ENCODE measurements at places on chromosomes 2 and 18. TPM values are rescaled to one million over a fixed set of nuclear protein-coding genes. Genes with fewer than 3 reads are reported as not detected.

Gene KCTD18
- total RNA-seq = 31.5 TPM

DNA sequence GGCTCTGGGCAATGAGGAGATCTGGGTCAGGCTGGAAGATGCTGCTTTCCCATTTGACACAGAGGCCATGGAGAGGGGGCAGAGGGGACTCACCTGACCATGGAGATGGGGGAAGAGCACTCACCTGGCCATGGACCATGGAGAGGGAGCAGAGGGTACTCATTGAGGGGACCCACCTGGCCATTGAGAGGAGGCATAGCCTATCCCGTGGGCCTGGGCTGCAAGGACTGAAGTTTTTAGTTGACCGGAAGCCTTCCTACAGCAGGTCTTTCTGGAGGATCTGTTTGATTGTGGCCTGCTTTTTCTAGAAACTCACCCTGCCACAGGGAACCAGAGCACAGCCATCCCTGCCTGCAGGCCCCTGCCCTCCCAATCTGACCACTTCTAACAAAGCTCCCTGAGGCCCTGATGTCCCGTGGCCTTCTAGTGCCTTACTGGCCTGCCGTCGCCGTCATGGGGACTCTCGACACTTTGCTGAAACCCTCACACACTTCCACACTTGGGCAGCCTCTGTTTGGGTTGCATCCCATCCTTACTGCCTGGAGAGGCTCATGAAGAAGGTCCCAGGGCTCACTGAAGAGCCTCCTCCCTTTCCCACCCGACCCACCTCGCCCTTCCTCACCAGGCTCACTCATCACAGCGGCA is 5.1 kb upstream of the PROM2 start:
- DNase-seq = no peak

DNA sequence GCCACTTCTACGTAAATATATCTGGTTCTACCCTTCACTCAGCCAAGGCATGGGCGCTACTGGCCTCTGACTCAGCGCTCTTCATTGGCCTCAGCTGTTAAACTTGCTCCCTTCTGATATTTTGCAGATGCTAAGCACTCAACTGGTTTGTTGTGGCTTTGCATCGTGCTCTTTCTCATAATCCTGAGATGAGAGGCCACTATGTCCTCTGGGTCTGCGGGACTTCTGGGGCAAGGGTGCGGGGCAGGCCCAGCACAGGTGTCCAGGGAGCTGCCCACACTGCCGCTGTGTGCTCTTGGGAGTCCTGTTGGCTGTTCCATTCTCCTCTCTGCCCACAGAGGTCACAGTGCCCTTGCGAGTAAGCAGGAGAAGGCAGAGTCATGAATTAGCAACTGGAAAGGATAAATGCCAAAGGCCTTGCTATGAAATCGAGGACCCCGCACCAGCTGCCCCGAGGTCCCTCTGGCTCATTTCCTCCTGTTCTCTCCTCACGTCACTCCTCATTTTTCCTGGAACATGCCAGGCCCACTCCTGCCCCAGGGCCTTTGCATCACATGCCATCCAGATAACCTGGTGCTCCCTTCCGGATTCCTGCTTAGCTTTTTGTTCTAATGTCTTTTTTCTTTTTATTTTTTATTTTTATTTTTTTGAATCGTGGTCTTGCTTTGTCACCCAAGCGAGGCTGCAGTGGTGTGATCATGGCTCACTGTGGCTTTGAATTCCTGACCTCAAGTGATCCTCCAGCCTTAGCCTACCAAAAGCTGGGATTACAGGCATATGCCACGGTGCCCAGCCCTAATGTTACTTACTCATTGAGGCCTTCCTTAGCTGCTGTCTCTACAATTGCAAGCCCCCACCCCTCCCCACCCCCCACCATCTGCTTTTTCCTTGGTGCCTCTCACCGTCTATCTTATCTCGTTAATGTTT is 34.9 kb upstream of the MAT2A start:
- DNase-seq = no peak

- no peak for DNase-seq
Observed at GRCh38 chr2:71353248-71353647, 21.7 kb downstream of the ZNF638 start.

Gene TRIM54
- total RNA-seq = 5.1 TPM

DNA sequence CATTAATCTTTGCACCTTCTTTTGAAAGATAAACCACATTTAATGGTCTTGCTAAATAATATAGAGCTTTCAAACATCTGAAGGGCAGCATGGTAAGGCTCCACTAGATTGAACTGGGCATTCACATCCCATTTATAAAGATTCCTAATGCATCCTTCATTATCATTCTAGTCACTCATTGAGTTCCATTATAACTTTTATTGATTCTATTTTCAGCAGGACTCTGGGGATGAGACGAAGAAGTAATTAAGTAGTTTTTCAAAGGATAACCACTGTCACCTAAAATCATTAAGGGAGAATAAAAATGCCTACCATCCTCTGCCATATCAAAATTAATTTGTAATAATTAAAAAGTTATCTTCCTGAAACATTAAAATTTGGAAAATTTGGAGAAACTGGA is 60.2 kb upstream of the CTNNA2 start:
- no peak for DNase-seq

DNA sequence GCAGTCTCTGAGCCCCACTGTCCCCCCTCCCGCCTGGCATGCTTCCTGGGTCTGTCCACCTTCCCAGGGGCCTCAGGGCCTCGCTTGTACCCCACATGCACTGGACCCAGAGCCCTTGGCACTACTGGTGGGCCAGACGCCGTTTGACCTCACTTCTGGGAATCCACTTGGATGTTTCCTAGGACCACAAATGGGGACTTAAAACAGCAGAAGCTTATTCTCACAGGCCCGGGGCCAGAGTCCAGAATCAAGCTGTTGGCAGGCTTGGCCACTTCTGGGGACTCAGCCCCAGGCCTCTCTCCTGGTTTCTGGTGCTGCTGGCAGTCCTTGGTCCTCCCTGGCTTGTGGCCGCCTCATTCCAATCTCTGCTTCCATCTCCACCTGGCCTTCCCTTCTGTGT is 19.6 kb downstream of the ANO7 start:
- no peak for DNase-seq

GRCh38 chr2:23685181-23685580 is 241.7 kb downstream of the ATAD2B start:
- DNase-seq = peak; percentile 12

DNA sequence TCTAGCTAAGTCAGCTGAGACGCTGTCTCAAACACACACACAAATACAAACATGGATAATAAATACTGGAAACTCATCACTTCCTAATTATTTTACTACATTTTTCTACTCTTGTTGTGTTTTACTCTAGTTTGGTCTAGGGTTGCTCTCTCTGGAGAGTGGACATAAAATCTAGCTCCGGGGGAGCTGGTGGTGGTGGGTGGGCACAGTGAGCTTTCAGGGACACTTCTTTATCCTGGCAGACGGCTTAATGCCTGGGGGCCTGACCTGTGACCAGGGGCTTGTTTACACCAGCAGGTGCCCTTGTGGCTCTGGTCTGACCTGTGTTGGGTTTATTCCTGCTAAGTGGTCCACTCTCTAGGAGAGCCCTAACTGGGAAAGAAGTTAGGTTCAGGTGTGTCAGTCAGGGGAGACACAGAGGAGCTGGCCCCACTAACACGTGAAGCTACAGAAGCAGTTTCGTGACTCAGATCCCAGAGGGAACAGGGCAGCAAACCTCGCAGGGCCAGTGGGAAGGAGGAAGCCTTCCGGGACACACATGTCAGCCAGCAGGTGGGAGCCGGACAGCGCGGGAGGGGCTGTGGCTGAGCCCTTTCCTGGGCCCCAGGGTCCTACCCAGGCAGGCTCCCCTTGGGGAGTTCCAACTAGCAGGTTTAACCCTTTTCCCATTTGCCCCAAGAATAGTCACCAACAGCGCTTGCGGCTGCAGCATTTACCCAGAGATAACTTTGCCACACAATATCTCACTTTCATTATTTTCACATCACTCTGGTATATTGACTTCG is 22.5 kb upstream of the BOK start:
- DNase-seq = no peak

- no peak for DNase-seq
Observed at GRCh38 chr18:32470460-32470713, 295 bp downstream of the GAREM1 start.

- peak; percentile 70 for DNase-seq
Observed at GRCh38 chr2:97806738-97807618, 93.6 kb downstream of the ZAP70 start.

Gene INO80B
- 21.7 TPM for total RNA-seq

GRCh38 chr18:22417496-22418188 is at the start of gene CTAGE1:
Gene CTAGE1, minus strand, starts transcription at chr18:22417915. Its CDS starts 104 bp downstream, at chr18:22417811.
- no peak for DNase-seq

- no peak for DNase-seq
Observed at GRCh38 chr2:234033174-234033573, 17.3 kb upstream of the SPP2 start.

DNA sequence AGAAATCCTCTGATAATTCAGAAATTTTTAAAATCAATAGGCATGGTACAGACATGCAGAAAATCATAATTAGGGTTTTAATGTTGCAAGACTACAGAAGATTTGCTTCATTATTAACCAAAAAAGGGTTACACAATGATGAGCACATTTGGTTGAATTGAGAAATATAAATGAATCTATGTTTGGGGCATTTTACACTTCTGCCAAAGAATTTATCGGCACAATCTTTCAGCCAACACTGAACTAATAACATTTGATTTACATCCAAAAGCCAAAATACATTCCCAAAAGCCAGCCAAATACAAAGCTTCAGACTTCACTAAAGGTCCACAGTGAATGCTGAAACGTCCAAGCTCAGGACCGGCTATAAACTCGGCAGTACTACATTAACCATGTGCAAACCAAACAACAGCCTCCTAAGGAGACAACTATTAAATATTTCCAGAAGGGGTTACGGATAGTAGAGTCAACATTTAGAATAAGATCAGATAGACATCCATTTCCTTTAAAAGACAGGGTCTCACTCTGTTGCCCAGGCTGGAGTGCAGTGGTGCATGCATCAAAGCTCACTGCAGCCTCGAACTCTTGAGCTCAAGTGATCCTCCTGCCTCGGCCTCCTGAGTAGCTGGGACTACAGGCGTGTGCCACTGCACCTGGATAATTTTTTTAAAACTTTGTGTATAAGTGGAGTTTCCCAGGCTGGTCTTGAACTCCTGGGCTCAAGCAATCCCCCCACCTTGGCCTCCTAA is 29.4 kb downstream of the SPRED2 start:
- DNase-seq = no peak

Gene TPO
- 6.0 TPM for total RNA-seq

DNA sequence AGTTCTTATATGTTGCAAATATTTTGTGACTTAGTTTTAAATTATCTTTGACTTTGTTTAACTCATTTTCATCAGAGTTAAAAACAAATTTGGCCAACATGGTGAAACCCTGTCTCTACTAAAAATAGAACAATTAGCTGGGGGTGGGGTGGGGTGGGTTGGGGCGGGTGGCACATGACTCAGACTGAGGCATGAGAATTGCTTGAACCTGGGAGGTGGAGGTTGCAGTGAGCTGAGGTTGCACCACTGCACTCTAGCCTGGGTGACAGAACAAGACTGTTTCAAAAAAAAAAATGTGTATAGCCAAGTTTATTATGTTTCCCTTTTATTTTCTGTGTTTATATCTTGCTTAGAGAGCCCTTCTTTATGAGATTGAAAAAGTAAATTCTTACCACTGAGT is 14.2 kb upstream of the LIPG start:
- no peak for DNase-seq

DNA sequence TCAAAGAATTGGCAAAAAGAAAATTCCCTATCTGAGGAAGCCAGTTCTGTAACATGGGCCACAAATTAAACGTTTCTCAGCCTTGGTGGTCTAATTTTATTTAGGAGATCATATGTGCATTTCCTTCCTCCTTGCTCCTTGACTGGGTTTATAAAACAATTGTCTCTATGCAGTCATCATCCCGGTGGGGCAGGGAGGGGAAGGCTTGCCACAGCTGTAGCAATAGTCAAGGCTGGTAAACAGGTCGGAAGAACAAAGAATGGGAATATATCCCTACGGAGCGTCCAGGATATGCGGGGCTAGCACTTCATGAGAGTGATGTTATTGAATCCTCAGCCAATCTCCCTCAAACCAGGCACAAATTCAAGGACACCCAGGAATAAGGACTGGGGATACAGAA is 143.8 kb downstream of the RNF152 start:
- no peak for DNase-seq

- DNase-seq = peak; percentile 58
Observed at GRCh38 chr2:133841900-133842299, 273.6 kb upstream of the NCKAP5 start.

DNA sequence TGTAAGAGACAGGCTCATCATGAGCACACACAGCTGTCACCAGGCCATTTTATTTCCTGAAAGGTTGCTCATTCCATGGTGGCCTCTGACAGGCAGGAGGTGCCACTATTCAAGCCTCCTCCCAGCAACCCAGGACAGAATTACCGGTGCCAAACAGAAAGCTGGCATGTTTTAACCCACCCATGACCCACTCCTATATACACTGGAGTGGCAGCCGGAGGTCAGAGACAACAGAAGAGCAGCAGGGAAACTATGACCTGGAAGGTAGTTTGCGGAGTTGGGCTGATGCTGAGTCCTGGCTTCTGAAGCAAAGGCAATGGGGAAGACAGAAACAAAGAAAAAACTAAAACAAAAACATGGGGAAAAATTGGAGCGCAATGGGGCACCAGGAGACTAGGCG is 2.3 kb downstream of the RFTN2 start:
- DNase-seq = no peak

GRCh38 chr2:37457401-37457901 is 113.0 kb downstream of the QPCT start:
- no peak for DNase-seq

- peak; percentile 69 for DNase-seq
Observed at GRCh38 chr18:55821219-55821618, 233.2 kb upstream of the TCF4 start.

DNA sequence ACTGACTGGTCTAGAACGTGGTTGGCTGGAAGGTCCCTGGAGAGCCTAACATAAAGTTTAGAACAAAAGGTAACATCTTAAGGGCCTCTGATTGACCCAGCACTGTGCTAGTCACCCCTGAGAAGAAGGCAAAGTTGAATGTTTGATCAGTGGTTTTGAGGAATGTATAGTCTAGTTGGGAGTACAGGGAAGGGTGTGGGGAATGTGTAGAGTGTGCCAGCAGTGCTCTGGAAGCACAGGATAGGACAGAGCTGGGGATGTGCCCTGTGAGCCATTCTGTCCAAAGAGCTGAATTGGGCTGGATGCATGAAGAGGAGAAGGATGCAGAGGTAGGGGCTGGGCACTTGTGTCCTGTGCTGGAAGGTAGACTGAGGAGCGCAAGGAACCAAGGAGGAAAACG is 41.0 kb upstream of the DOCK10 start:
- no peak for DNase-seq

DNA sequence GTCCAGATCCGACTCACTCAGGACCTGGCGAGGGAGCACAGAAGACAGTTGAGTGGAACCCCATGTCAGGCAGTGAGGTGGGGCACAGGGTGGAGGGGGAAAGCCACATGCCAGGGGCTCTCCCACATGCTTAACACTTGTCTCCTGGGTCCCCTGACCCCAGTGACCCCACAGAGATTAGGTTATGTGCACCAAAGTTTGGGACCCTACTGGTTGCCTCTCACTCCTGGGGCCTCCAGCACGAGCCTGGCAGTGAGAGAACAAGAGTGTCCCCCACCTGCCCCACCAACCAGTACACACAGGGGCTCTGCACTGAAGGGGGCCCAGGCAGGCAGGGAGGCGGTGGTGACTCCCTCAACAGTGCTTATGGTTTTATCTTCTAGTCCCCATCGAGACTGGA is 58.3 kb downstream of the CIB4 start:
- DNase-seq = no peak

All from umbilical cord (tissue), 2 donors.